Sigmoid colon (tissue), 7 donors: ENCODE measurements at places on chromosomes 13 and 19. TPM values are rescaled to one million over a fixed set of nuclear protein-coding genes. Genes with fewer than 3 reads are reported as not detected.

DNA sequence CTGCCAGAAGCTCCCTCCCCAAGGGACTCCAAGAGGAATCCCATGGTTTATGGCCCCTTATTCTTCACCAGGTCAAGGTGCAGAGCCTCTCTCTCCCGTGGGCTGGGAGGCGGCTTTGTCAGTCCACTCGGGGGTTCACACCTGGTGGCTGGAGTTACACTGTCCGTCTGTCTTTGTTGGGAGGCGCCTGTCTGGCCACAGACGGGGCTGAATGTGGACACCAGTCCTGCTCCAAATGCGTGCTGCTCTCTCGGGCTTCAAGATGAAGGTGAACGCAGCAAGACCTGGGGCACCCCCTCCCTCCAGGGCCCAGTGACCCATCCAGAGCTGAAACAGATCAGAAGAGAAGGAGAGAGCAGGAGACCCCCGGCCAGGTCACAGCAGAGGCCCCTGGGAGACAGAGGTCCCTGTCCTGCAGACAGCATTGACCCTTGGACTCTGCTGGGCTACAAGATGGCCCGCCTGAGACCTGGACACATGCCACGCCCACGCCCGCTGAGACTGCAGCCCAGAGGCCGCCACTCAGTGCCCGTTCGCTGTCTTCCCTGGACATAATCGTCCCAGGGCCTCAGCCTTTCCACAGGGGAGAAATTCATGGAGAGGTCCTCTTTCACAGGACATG, 29.9 kb upstream of the TUBGCP3 start:
- H3K36me3 ChIP-seq, result no peaks in the 10 kb centered on the region
- no peak for DNase-seq
- no peaks in the 10 kb centered on the region for H3K27me3 ChIP-seq
- no peak overlapping the region for H3K4me3 ChIP-seq

- no peak overlapping the region for H3K4me3 ChIP-seq
- H3K4me1 ChIP-seq, result no peaks in the 10 kb centered on the region
- DNase-seq, result no peak
- H3K27me3 ChIP-seq, result peaks cover 6% of the 10 kb centered on the region
Measured at GRCh38 chr19:54551950-54552912, 21.4 kb upstream of the LILRA2 start.

DNA sequence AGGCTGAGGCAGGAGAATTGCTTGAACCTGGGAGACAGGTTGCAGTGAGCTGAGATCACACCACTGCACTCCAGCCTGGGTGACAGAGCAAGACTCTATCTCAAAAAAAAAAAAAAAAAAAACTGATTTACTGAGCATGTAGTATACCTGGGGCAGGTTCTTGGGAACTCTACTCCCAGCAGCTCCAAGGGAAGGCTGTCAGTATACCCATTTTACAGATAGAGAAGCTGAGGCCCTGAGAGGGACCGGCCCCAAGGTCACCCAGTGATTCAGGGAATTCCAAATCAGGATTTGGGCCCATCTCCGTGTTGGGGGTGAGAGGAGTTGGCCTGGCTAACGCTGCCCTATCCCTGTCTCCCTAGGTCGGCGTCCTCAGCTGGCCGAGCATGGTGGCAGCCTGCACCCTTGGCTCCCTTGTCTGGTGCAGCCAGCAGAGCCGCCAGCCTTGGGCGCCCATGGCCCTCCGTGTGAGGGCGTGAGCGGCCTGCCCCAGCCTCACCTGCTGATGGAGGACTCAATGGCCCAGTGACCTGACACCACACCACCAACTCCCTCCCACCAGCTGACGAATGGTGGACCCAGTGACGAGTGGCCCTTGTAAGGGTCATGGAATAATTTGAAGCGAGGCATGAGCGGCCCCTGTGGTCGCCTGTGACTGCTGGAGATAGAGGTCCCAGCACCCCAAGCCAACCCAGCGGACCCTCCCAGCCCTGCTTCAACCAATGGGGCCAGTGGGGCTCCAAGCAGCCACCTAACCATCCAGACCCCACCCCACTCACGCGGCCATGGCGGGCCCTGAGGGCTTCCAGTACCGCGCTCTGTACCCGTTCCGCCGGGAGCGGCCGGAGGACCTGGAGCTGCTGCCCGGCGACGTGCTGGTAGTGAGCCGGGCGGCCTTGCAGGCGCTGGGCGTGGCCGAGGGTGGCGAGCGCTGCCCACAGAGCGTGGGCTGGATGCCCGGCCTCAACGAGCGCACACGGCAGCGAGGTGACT, 2.4 kb downstream of the PIK3R2 start:
- DNase-seq, result no peak
- H3K4me3 ChIP-seq, result no peak overlapping the region
- peaks cover 4% of the 10 kb centered on the region for H3K36me3 ChIP-seq
- no peaks in the 10 kb centered on the region for H3K27me3 ChIP-seq
- H3K4me1 ChIP-seq, result no peaks in the 10 kb centered on the region
- peak overlapping the region; percentile 83 for H3K27ac ChIP-seq

TUBB4A gene
- total RNA-seq, result 2.4 TPM

- H3K27ac ChIP-seq, result no peak overlapping the region
- DNase-seq, result no peak
- no peaks in the 10 kb centered on the region for H3K36me3 ChIP-seq
- H3K4me1 ChIP-seq, result no peaks in the 10 kb centered on the region
- H3K27me3 ChIP-seq, result no peaks in the 10 kb centered on the region
- H3K4me3 ChIP-seq, result no peak overlapping the region
Measured at GRCh38 chr13:70720386-70720785, 612.1 kb upstream of the KLHL1 start.

DNA sequence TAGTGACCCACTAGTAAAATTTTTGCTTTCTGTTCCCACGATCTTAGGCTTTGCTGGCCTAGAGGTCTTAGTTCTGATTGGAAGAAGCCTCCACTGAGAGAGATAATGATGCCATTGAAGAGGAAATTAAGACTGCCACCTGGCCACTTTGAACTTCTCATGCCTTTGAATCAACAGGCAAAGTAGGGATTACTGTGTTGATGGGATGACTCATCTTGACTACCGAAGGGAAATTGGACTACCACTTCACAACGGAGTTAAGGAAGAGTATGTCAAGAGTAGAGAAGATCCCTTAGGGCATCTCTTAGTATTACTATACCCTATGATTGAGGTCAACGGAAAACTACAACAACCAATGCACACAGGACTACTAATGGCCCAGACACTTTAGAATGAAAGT, 12.7 kb upstream of the FREM2 start:
- no peaks in the 10 kb centered on the region for H3K27me3 ChIP-seq
- H3K4me1 ChIP-seq, result peaks cover 7% of the 10 kb centered on the region
- H3K36me3 ChIP-seq, result no peaks in the 10 kb centered on the region

NLRP4 gene
- not detected for total RNA-seq

DNA sequence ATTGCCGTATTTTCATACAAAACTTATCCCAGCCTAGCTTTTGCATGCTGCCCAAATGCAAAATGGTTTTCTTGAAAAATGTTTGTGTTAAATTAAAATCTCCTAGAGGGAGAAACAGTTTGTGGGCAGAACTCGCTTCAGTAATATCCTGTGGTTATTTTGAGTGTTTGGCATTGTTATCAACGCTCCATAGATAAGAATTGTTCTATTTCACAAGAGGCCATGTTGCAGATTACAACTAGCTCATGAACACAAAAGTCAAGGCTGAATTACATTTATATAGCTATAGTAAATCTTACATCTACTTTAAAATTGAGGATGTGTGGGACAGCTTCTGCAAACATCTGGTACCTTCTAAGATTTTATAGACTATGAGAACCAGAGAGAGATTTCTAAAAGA, 447.9 kb downstream of the DCT start:
- H3K27me3 ChIP-seq, result no peaks in the 10 kb centered on the region
- no peak overlapping the region for H3K27ac ChIP-seq
- peaks cover 14% of the 10 kb centered on the region for H3K4me1 ChIP-seq
- DNase-seq, result no peak

- no peak overlapping the region for H3K4me3 ChIP-seq
- H3K36me3 ChIP-seq, result peaks cover 5% of the 10 kb centered on the region
- DNase-seq, result no peak
- no peaks in the 10 kb centered on the region for H3K27me3 ChIP-seq
- H3K4me1 ChIP-seq, result no peaks in the 10 kb centered on the region
- H3K27ac ChIP-seq, result no peak overlapping the region
Measured at GRCh38 chr19:56383826-56384605, 9.3 kb downstream of the ZNF582 start.

DNA sequence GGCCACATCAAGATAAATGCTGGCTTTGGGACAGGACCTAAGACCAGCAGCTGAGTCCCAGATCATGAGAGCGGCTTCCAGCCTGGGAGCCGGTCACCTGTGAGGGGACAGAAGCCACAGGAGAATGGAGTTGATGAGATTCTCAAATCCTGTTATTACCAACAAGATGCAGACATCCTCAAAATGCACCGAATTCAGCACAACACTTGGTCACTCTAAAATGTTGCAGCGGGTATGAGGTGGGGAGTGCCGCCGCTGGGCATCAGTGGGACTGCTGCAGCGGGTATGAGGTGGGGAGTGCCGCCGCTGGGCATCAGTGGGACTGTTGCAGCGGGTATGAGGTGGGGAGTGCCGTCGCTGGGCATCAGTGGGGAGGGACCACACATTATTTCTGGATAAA, 21.2 kb downstream of the RANBP3 start:
- peak overlapping the region; percentile 82 for H3K27ac ChIP-seq
- peaks cover 99% of the 10 kb centered on the region for H3K4me1 ChIP-seq
- H3K4me3 ChIP-seq, result no peak overlapping the region

CPAMD8 gene
- total RNA-seq, result 5.6 TPM

DNA sequence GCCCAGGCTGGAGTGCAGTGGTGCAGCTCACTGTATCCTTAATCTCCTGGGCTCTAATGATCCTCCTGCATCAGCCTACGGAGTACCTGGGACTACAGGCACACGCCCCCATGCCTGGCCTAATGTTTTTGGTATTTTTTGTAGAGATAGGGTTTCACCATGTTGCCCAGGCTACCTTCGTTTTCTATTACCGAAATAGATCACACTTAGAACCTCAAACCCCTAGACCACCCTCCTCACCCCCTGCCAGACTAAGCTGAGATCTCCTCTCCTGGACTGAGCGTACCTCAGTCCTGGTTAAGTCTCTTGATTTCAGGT, 391 bp downstream of the KLF1 start:
- H3K4me1 ChIP-seq, result peaks cover 28% of the 10 kb centered on the region
- no peak overlapping the region for H3K4me3 ChIP-seq
- DNase-seq, result no peak
- peaks cover 15% of the 10 kb centered on the region for H3K27me3 ChIP-seq
- H3K36me3 ChIP-seq, result no peaks in the 10 kb centered on the region
